GM12864 (cell line): ENCODE measurements at places on chromosomes 3 and 15.

- DNase-seq = no peak
These were observed 517.2 kb upstream of the CBLB start for GRCh38 chr3:106386050-106386449.

GRCh38 chr15:73436613-73437012 is 6.4 kb upstream of the REC114 start:
- DNase-seq = no peak

DNA sequence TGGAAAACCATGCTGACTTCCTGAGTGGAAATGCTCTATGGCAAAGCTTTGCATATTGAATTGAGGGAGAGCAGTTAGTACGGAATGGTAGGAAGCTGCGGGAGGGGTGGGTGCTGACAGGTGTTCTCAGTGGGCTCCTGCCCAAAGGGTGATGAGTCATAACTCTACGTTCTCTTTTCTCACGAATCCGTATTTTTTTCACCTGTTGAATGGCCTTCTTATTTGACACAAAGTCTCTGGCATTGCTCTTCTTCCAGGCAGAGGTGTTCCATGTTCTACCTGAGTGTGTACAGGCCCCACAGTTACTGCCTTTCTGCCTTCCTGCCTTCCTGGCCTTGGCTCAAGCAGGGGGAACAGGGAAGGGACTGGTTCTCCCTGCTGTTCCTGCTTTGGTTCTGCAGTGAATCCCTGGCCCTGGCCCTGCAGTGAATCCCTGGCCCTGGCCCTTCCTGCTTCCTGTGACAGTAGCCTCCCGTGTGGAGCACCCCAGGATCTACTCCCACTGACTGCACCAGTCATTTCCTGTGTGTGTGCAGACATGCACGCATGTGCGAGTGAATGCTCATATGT is 31.9 kb downstream of the TRAK1 start:
- no peak for DNase-seq

- no peak for DNase-seq
These were observed 36.2 kb downstream of the GXYLT2 start for GRCh38 chr3:72924055-72924454.

GRCh38 chr3:190116551-190117067 is 4.1 kb downstream of the P3H2 start:
- no peak for DNase-seq

DNA sequence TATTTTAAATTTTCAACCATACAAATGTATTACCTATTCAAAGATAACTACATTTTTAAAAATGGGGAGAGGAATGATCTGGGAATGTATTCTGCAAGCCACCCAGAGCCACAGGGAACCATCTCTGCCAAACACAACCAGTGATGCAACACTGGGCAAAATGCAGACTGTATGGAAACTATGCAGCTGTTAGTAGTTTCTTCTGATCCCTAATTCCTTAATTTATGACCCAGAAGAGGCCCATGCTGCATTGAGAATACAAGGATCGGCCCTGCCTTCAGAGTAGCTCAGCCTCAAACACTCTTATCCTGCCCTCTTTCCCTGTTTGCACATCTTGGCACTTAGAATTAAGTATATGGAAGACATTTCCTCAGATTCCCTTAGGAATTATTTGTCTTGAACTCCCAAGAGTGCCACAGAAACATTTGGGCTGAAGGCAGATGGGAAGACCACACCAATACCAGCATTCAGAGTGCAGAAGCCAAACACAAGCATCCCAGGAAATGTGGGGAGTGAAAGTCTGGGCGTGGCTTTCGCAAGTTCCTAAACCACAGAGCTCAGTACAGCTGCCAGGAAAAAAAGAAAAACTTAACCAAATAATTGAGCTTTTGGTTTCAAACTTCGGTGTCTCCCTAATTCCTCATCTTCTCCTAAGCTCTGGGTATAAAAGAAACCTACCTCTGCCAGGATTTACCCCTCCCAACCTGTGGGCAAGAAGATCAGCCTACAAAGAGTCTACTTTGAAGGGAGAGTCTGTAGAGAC is 5.3 kb downstream of the SNUPN start:
- no peak for DNase-seq

GRCh38 chr15:58551084-58551763 is 119.4 kb downstream of the LIPC start:
- DNase-seq = no peak

- no peak for DNase-seq
These were observed 11.3 kb upstream of the TMEM87A start for GRCh38 chr15:42284551-42284950.
